SK-N-SH treated with all-trans-retinoic acid at 6 μM for 48 hours (cell line): ENCODE measurements at places on chromosomes 7 and 10.

DNA sequence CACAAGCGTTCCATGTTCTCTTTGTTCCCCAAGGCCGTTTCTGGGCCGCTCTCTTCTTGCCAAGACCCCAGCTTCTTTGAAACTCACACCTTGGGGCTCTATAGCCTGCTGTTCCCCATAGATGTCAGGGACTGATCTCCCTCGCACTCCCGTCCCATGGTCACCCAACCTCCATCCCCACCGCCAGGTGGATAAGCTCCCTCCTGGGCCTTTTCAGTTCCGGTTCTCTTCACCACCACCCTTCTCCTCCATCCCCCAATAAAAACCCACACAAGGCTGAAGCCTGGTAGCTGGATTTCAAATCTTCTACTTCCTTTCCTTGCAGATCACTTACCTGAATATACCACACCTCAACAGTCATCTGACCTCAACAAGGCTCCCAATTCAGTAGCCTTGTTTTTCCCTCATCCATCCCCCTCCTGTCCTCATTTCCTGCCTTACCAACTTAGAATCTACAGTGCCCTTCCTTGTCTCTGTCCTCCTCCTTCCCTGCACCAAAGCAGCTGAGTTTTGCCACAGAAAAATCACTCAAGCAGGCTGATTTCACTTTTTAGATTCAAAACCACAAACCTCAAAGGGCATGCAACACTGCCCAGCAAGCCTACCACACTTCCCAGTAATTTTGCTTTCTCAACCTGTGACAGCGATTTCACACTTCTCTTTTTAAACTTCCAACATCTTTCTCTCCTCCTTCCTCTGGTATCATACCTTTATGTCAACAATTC lies 7.7 kb downstream of the SLC37A3 start:
- ATAC-seq, result peak; percentile 13; the same call in 1 of the 3 replicates

DNA sequence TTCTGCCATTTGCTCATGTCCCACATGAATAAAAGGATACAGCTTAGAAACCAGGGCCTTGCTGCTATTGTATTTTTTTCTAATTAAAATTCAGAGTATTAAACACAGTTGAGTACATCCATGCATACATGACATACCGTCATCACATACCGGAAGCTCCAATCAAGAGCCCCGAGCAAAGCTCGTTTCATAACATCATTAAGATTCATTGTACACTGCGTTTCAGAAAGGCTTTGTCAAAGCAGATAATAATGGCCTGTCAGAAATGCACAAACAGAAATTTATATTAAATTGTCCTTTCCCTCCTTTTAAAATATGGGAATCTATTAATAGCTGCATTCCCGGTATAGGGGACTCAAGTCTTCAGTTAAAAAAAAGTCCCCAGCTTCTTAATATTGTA lies 103.4 kb downstream of the PRTFDC1 start:
- ATAC-seq, result no peak

GRCh38 chr10:74371696-74372095 lies 220.7 kb downstream of the ADK start:
- ATAC-seq, result no peak

DNA sequence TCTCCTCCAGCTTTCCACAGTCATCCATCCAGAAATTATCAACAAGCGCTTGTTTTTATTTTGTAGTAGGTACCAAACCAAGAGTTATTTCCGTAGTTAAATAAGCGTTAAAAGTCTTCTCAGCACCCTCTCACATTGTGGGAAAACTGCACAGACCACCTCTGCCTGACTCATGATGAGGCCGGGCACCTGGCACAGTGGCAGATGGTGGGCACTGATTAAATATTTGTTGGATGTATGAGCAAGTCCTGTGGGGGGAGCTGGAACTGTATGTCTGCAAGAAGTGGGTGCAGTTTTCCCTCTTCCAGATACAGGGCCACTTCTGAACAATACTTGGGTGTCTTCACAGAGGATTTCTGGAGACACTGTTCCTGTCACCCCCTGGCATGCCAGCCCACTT lies 5.3 kb upstream of the REPIN1 start:
- ATAC-seq, result peak; percentile 18; the same call in 2 of the 3 replicates

- no peak for ATAC-seq
These were observed 37.7 kb upstream of the ZNF438 start for GRCh38 chr10:31069411-31069810.

DNA sequence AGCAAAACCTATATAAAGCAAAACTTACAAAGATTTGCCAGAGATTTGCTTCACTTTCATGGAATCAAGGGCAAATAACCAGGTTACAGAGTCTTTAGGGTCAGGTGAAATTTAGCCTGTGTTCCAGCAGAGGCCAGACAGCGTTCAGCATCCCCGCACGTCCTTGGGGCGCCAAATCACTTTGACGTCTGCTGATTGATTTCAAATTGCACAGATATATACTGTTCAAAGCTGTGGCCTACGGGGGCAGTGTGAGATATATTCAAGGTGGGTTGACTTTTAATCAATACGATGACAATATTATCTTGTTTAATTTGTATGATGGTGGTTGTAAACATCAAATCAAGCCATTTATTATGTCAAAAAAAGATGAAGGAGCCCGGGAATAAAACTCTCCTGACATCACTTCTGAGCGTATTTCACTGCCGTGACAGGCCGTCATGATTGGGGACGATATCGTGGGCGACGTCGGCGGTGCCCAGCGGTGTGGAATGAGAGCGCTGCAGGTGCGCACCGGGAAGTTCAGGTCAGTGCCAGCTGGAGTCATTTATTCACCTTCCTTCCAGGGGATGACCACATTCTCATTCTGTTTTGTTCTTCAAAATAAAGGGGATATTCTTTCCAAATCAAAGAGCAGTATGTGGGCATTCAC lies 55.2 kb downstream of the LHPP start:
- no peak for ATAC-seq
